ENCODE measurements at places on chromosomes 4 and X.

GRCh38 chrX:154411981-154412340, 622 bp downstream of the TAFAZZIN start:
- peak; percentile 48 for DNase-seq

- DNase-seq, result no peak
These were observed 7.4 kb upstream of the NFKB1 start for GRCh38 chr4:102493794-102494193.

- peak; percentile 10 for DNase-seq
These were observed 254.2 kb downstream of the KCTD8 start for GRCh38 chr4:44194365-44194764.

DNA sequence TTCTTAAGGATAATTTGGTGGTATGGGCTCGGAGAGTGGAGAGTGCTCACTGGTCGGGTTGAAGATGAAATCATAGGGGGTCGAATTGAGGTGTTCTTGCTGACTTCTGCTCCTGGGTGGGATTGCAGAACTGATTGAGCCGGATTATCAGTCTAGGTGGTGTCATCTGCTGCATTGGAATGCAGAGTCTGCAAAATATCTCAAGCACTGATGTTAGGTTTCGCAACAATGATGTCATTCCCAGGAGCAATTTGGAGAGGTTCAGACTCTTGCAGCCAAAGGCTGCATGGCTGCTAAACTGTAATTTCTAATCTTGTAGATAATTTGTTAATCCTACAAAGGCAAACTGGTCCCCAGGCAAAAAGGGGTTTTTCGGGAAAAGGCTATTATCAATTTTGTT, 67.7 kb downstream of the RHOH start:
- peak; percentile 29 for DNase-seq

- DNase-seq, result no peak
These were observed 150.0 kb downstream of the ANAPC10 start for GRCh38 chr4:144948009-144948408.

GRCh38 chr4:2451821-2452785, 16.8 kb upstream of the RNF4 start:
- DNase-seq, result no peak

- DNase-seq, result no peak
These were observed 620 bp downstream of the ANAPC10 start for GRCh38 chr4:145097331-145097820.

- DNase-seq, result peak; percentile 81
These were observed 445.9 kb downstream of the TLL1 start for GRCh38 chr4:166318810-166319525.

GRCh38 chr4:7813674-7814073, 126.0 kb downstream of the AFAP1 start:
- DNase-seq, result peak; percentile 81

- DNase-seq, result no peak
These were observed 46.9 kb downstream of the ANTXR2 start for GRCh38 chr4:80026100-80026499.

DNA sequence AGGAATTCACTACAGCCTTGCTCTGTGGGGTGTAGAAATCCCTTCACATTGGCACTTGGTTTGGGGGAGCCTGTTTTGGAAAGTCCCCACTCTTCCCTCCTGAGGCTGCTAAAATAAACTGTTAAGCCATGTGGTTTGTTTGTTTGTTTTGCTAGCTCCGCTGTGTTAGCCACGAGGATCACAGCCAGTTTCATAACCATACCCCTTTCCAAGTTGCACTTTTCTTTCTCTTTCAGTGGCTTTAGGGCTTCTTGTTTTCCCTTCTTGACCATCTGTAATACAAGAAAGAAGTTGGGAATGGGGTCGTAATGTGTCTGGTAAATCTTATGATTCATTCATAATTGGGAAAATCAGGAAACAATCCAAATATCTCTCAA, 24.8 kb upstream of the UXT start:
- no peak for DNase-seq

DNA sequence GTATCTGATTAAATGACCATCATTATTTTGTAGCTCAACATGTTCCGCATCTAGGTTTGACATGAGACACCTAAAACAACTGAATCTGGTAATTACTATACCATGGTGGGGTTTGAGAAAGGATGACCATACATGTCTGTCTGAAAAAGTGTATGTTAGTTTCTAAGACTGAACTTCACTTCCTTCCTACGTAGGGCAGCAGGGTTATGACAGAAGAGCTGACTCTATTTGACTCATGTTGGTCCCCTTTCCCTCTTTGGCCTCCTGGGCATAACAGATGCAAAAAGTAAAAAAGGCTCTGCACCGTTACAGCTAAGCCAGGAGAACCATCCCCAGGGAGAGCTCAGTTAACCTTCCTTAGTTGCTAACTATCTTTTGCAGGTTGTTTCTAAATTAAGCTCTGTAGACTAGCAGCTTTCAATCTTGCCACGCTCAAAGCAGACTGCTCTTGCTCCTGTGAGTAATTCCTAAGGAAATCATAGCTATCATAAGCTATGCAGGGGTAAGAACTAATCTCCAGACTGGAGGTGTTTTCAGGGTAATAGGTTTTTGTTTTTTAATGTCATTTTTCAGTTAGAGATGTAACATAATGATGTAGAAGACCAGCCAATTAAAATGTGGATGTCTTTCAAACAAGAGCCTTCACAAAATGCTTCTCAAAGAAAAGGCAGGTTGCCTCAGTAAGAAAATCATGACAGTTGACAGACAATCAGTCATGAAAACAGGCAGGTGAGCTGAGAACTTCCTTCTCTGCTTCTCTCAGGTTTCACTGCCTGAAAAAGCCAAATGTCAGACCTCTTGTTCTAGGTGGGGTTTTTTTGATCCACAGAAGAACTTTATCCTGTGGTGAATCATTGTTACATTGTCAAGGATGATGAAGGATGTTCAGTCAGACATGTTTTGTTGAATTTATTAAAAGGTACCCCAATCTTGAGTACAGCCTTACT, 66.9 kb upstream of the DAPP1 start:
- DNase-seq, result no peak

DNA sequence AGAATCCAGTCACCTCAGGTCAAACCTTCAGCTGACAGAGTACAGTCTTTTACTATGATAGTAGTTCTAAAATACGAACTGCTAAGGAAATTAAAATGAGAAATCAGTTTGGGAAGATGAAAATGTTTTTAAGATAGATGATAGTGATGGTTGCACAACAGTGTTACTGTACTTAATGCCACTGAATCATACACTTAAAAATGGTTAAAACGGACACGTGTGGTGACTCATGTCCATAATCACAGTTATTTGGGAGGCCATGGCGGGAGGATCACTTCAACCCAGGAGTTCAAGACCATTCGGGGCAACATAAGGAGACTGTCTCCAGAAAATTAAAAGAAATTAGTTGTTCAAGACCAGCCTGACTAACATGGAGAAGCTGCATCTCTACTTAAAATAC, 41.4 kb downstream of the ABHD18 start:
- DNase-seq, result peak; percentile 4

DNA sequence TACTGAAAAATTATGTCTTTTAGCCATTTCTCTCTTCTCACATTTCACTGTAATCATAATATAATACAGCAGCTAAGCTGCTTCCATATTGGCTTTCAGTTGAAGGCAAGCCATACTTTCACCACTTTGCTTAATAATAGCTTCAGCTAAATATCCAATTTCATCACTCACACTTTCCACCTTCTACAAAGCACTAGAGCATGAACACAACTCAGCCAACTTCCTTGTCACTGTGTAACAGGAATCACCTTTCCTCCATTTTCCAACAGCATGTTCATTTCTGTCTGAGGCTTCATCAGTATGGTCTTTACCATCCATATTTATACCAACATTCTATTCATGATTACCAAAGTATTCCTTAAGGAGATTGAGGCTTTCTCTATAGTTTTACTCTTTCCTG, 219.8 kb upstream of the CTSO start:
- no peak for DNase-seq

- no peak for DNase-seq
These were observed 128.0 kb downstream of the CPE start for GRCh38 chr4:165506849-165507248.
